Right ventricle myocardium superior (tissue), 1 donor: ENCODE measurements at places on chromosomes 11 and 22. TPM values are rescaled to one million over a fixed set of nuclear protein-coding genes. Genes with fewer than 3 reads are reported as not detected.
A peak's percentile ranks its signal among the peaks of the same experiment; 100 is the strongest.

- DNase-seq: no peak
Measured at GRCh38 chr22:32338757-32339156, 18.9 kb upstream of the RFPL3 start.

DNA sequence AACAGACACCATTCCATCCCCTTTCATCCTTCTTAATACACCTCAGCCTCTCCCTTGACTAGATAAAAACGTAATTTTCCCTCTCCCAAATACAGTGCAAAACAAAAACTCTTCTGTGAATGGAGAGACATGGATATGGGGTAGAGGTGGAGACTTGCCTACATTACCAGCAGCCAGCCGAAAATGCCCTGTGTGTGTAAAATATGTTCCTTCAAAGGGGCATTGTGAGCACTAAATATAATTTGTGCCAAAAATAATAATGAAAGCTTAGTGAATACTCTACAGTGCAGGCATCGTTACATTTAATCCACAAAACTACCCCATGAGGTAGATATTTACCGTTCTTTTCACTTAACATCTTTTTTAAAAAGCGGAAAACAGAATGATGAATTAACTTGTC, 1.0 kb upstream of the TRIM44 start:
- no peak for DNase-seq

DNA sequence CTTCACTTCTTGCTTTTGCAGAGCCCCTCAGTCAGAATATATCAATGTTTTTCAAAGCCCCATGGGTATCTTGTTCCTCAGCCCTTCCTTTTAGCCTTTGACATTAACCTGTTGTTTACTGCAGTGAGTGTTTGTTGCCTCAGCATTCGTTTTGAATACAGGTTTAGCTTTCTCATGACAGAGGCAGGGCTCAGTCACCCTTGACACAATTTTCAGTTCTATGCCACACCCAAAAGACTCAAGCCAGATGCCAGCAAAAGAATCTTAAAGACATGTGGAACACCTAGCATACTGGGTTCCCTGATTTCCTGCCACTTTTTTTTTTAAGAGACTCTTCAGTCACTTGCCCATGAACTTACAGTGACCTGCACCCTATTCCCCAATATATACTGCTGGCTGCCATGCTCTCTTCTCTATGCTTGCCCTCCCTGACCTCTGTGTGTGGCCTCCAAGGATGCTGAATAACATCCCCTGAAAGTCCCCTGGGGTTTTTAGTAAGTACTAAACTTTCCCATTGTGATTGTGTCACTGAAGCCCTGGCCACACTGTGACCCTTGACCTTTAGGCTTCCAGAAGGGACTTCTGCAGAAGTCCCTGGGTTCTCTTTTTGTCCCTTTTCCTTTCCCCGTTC, 1225.5 kb downstream of the TBC1D22A start:
- DNase-seq: no peak

DNA sequence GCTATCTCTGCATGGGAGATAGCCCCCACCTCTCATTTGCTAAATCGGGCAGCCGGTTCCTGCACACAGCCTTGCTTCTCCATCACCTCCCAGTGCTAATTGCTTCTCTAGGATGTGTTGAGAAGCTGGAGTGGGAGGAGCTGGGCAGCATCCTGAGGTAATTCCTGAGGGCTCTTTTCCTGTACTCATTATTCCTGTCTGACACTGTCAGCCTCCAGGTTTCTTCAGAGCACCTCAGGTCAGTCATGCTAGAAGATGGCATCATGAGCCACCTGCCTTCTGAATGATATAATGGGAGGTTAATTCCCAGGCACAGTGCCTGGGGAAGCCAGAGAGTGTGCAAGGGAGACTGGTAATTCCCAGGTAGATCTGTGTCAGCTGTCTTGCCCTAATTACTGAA, 133.0 kb downstream of the RAB38 start:
- DNase-seq: no peak

GRCh38 chr11:95566211-95566610, 223.4 kb downstream of the FAM76B start:
- no peak for DNase-seq

GRCh38 chr22:17664414-17665055, 26.0 kb downstream of the BCL2L13 start:
- no peak for DNase-seq

DNA sequence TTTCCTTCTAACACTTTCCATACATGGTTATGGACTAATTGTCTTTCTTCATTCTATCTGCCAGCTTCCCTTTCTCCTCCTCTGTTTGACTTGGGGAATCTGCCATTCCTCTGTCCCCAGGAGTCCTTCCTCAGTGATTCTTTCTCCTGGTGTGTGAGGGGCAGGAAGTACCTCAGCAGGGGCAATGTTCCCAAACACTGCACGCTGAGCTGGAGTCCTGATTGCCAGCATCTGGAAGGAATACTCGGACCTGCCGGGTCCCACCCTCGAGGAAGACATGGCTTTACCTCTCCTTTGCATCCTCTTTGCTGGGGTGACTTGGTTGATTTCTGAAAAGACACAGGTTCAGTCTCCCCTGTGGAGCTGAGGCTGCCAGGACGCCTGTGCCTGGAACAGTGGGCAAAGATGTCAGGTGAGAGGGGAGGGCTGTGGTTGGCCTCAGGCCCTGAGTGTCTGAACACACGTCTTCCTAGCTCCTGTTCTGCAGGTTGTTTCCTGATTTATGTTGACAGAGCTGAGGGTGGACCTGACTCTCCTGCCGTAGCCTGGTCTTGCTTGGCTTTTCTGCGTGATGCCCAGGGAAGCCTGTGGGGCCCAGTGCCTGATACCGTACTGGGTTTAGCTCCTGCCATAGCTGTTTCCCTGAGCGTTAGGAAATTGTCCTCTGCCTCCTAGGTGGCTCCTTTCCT, 4.3 kb downstream of the COX8A start:
- DNase-seq: no peak

DNA sequence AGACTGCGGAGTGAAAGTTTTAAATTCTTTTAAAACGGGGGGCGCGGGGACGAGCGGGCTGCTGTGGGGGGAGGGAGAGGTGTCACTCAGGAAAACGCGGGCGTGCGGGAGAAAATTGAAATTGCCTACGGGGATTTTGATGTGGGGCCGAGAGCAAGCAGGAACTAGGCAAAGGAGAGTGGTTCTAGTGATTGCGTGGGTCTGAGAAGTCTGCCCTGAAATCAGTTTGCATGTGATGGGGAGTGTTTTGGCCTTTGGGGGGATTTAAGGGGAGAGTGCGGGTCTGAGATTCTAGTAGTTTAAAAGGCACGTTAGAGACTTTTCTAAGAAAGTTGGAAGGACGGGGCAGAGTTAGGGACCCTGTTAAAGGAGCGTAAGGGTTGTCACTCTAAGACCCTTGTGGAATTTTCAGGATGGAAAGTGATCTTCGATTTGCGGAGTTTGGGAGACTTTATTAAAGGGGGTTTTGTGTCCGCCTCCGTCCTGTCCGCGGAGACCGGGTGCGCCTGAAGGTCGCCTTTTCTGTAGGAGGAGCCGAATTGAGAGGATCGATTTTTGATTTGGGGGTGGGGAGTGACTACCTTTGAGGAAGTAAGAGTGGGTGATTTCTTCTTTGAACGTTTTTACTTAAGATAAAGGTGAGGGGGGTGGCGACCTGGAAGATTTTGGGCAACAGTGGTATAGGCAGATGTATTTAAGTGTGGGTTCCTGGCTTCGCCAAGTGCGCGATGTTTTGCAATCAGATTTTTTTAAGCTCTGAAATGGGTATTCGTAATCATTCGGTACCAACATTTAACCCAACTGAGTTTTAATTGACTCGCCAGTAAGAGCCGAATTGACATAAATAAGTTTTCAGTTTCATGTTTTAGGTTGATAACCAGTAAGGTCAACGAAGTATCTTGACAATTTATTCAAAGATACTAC, 1.1 kb downstream of the EED start:
- DNase-seq: no peak

DNA sequence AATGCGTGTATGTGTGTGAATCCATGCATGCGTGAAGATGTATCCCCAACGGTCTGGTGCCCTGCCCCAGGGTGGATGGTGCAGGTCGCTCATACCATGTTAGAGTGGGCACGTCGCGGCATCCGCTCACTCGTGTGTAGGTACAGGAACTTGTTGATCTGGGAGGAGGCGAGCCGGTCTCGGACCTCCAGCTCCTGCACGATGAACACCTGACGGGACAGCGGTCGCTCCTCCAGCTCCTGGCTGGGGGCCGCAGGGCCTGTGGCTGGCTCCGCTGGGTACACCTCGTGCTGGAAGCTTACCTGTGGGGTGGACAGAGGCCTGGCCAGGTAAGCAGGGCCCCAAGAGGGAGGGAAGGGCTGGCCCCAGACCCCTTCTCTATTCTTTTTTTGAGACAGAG, 18.5 kb downstream of the ATG2A start:
- DNase-seq: no peak

DNA sequence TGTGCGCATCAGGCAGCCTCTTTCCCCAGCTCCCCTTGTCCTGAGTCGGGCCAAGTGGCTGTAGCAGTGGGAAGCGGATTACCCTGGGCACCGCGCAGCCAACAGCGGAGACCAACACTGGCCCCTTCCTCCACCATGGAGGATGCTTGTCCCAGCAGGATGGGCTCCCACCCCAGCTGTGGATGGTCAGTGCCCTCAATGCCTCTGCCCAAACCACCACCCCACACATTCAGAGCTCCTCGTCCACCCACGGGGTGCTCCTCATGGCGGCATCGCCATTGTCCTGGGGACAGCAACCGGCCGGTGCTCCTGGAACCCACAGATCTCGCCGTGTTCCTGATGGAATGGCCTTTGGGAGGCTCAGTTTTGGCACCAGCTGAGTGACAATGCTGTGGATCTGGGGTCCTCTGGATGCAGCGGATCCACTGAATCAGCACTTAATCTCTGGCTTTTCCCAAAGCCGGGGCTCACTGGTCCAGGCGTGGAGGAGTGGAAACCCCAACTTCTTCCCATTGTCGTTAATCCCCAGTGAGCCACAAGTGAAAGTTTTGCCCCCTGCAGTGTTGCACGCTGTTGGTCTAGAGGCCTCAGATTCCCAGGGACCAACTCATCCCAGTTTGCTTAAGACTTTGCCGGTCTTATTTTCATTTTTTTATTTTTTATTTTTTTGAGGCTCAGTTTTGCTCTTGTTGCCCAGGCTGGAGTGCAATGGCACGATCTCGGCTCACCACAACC, 4.1 kb upstream of the B4GALNT4 start:
- peak; percentile 26 for DNase-seq

DNA sequence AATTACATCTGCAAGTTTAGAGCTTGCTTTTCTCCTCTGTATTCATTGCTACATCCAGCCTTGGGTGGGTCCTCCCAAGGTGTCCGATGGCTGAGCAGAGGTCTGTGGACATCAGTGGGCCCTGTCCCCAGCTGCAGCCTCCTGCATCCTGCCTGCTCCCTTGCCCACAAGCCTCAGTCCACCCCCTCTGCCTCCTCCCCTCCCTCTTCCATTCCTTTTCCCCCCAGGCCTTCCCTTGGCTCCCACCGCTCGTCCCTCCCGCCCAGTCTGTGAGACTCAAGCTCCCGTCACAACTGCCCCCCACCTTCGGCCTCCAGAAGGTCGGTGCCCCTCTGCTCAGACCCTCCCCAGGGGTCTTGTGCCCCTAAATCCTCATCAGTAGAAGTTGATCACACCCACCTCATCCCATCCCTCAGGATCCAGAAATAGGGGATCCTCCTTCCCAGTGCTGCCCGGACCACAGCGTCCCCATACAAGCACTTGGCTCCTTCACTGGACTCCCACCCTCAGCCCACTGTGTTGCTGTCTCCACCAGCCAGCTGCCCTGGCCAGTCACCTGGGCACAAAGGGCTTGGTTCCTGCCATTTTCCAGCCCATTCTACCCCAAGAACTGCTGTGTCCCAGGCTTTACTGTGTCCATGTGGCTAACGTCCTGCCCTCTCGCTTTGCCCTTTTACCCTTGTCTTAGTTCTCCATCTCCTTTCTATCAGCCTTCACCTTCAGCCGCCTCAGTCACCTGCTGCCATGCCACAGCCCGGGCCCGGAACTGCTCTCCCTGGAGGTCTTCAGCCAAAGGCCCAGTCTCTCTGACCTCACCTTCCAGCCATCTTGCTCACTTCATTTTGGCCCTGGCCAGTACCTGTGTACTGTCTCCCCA, 2.2 kb upstream of the OMP start:
- DNase-seq: peak; percentile 32

GRCh38 chr11:9313648-9314290, 624 bp downstream of the TMEM41B start:
- no peak for DNase-seq

GRCh38 chr11:11789735-11790369, 51.9 kb upstream of the USP47 start:
- no peak for DNase-seq

GRCh38 chr11:107777110-107777509, 65.3 kb upstream of the SLN start:
- no peak for DNase-seq

Gene CD151
- 405 TPM for total RNA-seq

Gene NEFH
- total RNA-seq: 0.16 TPM

Gene BIK
- not detected for total RNA-seq

Gene ADM2
- total RNA-seq: not detected
